ENCODE measurements at places on chromosomes 1 and 21.

DNA sequence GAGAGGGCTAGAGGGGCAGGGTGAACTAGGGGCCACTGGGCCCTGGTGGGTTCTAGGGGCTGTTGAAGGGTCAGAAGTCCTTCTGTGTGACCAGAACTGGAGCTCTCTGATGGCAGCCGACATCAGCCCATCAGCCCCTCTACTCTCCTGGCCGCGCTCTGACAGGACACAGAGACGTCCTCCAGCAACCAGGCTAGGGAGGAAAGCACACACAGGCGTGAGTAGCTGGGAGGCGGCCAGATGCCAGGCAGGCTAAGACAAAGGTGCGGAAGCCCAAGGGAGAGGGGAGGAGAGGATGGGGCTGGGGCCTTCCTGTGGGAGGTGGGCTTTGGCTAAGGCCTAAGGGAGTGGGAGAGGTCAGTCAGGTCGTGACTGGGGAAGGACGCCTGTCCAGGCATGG, 50.8 kb downstream of the OLFML2B start:
- DNase-seq = no peak

DNA sequence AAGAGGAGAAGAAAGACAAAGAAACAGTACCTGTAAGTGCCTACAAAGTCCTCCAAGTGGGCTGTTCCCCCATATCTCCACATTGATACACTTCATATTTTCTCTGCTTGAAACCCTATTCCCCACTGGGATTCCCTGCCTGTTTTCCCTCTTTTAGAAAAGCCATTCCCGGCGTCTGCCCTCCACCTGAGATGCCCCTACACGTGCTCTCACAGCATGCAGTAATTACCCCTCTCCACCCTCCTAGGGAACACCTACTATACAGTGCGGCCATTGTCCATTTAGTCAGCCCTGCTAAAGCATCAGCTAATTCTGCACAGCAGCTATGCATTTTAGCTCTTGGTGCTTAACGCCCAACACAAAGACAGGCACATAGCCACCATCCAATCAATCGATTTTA, 135.7 kb upstream of the TIAM1 start:
- no peak for DNase-seq

GRCh38 chr1:181112071-181112929, 23.8 kb downstream of the IER5 start:
- no peak for DNase-seq

- no peak for DNase-seq
Observed at GRCh38 chr1:183230413-183230812, 44.3 kb downstream of the LAMC2 start.

DNA sequence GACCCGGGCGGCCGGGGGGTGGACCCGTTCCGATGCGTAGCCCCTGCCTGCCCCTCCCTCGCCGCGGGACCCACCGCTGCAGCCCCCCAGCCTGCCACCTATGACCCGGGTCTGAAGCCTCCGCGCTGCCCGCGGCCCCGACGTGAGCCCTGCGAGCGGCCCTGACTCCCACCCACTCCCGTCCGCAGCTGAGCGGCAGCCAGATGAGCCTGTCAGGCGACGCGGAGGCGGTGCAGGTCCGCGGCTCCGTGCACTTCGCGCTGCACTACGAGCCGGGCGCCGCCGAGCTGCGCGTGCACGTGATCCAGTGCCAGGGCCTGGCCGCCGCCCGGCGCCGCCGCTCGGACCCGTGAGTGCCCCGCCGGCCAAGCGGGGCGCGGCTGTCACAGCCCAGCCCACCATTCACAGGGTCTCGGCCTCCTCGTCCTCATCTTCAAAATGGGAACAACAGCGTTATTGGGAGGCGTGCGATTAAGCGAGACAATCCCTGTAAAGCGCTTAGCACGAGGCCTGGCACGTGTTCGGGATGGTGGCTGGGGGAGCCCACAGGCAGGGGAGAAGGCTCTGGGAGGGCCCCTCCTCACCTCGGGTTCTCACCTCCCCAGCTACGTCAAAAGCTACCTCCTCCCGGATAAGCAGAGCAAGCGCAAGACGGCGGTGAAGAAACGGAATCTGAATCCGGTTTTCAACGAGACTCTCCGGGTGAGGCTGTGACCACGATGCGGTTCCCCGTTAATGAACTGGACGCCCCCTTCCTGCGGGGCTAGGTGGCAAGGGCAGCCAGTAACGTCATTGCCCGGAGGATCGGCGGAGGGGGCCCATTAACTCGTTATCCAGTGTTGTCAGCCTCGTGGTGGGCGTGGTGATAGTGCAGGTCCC, 8.2 kb downstream of the SYTL1 start:
- DNase-seq = no peak

Measured in activated T-helper 1 cell treated with anti-CD3 and anti-CD28 coated beads, Interleukin-2, amount 50 U/mL, for 16 hours (primary cell).